CD4-positive, alpha-beta T cell treated with Interleukin-15 for 1 hour (primary cell): ENCODE measurements at places on chromosomes 12 and 14.

DNA sequence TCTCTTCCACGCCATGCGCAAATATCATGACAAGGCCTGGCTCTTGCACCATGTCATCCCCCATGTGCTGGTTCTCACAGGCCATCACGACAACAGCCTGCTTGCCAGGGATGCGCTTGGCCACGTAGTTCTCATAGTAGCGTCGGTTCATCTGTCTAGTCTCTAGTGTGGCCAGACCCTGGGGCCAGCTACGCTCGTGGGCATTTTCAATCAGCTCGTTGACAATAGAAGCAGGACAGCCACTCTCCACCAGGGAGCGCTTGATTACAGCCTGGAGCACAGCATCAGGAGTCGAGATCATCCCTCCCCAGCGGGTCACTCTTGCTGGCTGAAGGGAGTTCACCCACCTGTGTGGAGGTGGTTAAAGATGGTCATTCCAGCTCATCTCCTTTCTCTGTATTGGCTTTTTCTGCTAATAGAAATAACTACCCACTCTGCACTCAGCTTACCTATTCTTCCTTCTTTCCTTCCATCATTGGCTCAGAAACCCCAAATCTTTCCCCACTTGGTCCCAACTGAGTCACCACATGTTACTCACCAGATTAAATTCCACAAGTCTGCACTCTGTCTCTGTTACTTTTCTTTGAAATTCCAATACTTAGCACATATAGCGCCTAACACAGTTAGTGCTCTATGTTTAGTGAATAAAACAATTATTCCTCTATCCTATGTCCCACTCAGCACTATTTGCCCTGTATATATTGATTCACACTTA, 15.1 kb downstream of the RNF41 start:
- DNase-seq: peak; percentile 34

GRCh38 chr14:75297411-75298040, 18.9 kb downstream of the FOS start:
- no peak for DNase-seq

GRCh38 chr12:128288357-128288756, 21.4 kb downstream of the TMEM132C start:
- no peak for DNase-seq

DNA sequence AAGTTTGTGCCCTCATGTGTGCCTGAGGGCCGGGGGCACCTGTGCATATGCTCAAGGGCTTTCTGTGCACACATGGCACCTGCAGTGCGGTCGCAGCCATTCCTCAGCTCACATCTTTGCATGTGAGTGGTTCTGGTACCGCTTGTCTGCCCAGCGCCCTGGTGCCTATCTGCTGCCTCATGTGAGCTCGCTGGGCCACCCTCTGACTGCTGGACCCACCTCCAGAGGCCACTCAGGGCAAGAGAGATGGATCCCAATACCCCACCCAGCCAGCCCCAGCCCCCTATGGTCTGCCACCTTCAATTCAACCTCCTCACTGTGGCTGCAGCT, 5.4 kb upstream of the AMN start:
- DNase-seq: peak; percentile 38

DNA sequence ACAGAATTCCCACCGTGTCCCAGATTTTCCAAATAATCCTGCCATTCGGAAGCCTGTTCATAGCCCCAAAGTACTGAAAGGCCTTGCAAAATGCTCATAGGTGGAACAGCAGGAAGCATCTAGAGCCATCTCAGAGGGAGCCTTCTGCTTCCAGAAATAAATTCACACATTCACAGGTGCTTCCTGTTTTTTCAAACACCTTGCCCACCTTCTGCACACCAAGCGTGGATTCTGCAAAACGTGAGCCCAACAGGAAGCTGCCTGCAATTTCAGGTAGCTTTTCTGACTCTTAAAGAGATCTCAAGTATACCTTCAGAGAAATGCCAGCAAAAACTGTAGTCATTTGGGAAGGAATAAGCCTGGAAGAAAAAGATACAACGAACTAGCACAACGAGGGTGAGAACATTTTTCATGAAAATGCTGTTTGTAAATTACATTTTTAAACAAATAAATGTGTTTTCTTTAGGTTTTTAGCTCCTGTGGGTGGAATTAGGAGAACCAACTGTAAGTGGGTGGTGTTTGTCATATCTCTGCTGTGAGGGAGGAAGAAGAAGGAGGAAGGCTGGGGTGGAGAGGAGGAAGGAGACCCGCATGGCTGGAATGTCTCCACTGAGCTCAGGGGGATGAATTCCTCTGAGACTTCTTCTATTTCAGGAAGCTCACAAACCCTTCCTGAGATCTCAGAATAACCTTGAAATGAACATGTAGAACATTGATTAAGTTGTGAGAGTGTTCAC, at the start of gene IFNG-AS1:
Gene IFNG-AS1, plus strand, starts transcription at position 264 of the 737 bp plus-strand sequence.
- peak; percentile 53 for DNase-seq

DNA sequence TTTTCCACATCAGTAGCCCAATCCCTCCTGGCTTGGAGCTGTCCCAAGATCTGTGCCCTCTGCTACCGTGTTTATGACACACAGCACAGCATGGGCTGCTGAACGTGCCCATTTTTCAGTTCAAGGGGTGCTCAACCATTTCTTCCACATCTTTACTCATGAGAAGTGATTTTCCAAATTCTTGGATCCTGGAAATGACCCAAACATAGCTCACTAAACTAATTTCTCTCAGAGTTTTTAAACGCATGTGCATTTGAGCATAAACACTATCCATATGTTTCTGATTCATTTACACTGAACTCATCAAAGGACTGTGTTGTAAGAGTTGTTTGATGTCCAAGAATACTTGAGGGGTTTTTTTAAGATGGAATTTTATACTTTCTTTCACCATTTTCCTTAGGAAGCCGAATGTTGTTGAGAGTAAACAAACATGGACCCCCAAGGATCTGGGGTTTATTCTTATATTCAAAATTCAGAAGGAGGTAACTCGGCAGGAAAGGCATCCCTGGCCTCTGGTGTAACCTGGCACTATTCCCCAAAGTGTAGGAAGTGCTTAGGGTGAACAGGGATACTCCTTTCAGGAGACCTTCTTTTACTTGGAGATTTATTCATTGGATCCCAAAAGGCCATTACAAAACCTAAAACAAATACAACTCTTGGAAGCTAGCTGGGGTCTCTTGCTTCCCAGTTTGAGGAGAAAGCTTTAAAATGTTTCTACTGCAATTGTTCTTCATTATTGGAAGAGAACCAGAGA, 215.0 kb downstream of the BMP4 start:
- DNase-seq: no peak

GRCh38 chr14:91752961-91753360, 21.1 kb upstream of the CATSPERB start:
- no peak for DNase-seq

DNA sequence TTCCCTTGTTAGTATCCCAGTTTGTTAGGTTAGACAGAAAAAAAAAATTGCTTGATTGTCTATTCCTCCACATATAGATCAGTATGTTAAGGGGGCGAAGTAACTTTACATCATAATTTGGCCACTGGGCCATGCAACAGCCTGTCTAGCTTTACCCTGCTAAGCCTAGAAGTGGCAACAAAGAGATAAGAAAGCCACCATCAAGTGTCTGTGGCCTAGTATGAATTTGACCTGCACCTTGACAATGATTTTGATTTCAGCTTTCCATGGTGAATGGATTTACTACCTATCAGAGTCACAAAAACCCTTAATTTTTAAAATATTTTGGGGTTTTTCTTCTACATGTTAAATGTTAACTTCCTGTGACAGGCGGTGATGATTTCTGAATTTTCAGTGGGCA, 63.9 kb downstream of the LIN52 start:
- DNase-seq: no peak
